Kidney glomerular epithelial cell (primary cell): ENCODE measurements at places on chromosomes 6 and 20.

DNA sequence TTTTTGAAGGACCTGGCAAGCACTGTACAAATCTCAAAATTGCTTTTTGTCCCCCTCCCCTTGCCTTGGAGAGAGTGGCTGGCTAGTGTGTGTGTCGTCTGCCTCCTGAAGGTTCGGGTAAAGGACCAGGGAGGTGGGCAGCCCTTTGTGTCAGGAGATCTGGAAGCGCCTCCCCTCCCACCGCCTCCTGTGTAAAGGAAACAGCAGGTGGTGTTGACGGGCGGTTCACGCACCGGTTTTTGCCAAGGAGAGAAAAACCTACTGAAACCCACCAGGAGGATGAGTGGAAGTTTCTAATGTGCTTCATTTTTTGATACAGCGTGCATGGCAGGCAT is 1.2 kb downstream of the ENTPD6 start:
- no peak for DNase-seq

GRCh38 chr20:52896348-52896747 is 75.8 kb upstream of the TSHZ2 start:
- DNase-seq, result no peak

- DNase-seq, result no peak
These were observed 107.5 kb upstream of the PRSS16 start for GRCh38 chr6:27139756-27140579.

GRCh38 chr6:12359036-12359435 is 68.9 kb downstream of the EDN1 start:
- no peak for DNase-seq

- DNase-seq, result peak; percentile 92
These were observed 34.1 kb upstream of the TBC1D7 start for GRCh38 chr6:13362412-13362811.

DNA sequence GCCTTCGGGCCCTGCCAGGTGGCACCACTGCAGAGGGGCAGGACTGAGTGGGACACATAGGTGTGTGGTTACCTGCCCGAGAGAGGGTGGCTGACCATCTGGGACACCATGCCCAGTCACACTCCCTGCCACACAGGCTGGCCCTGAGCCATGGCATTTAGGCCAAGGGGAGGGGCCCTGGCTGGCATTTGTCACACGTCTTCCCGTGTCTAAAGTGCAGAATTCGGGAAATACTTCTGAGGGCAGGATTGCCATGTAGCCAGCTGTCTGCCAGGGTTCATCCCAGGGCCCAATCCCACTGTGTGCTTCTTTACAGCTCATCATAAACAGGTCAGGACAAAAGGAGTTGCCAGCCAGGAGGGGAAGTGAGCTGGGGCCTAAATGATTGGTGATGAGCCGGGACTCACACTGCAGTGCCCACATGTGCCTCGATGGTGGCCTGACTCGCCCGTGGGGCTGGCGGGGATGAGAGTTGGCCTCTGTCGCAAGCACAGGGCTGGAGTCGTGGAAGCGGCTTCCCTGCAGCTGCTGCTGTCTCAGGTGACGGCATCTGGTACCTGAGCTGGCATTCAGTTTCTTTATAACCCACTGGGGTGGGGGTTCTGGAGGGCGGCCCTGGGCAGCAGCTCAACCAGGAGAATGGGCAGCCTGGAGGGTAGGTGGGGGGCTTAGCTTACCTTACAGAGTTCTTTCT is 5.9 kb upstream of the UNC93A start:
- DNase-seq, result no peak

DNA sequence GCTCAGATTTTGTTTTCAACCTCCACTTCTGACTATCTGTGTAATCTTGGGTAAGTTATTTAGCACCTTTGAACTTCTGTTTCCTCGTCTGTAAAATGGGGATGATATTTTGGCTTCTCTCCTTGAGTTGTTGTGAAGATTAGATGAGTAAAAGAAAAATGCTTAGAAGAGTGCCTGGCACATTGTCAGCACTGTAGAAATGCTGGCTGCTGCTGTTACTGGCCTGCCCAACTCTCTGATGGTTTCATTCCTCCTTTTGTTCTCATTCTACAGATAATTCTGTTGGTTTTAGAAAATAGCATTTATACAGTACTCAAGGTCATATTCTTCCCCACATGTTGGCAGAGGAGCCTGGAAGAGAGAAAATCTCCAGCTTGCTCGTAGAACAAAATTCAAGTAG is 547.2 kb upstream of the JAG1 start:
- DNase-seq, result no peak

DNA sequence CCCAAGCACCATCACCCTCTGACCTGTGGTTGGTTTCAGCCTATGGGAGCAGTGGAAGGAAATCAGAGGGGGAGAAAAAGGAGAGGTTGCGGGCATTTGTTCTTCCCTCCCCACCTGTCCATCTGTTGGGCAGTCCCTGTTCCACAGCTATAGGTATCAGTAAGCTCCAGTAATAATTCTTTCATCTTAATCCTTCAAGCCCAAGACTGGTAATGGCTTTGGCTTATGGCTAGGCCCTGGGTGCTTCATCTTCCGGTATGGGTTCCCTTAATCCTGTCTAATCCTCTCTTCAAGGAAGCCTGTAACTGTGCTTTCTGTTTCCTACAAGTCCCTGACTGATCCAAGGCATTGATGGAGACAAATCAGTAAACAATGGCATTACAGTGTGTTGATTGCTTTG is 42.2 kb upstream of the STK35 start:
- no peak for DNase-seq

DNA sequence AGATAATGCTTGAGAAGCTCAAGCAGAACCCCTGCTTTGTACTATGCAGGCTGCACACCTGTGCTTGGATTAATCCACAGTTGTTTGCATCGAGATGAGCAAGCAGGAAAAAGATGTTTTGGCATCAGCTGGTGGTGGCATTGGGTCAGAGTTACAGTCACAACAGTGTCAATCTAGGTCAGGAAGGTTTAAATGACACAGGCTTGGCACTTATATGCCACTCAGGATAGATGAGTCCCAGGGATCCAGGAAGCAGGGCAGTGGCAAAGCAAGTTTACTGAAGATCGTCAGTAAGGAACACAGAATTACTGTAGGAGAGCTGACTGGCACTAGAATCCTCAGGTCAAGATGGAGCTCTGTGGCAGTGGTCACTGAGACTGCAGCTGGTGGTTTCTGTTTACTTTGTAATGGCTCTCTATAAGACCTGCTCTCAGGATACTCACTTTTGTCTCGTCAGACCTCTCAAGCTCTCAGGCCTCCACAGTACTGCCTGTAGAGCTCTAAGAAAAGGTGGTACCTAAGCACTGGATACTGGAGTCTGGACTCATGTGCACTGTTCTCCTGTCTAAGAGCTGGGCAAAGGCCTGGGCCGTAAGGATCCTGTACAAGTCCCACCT is 110.1 kb upstream of the HS3ST5 start:
- DNase-seq, result no peak

DNA sequence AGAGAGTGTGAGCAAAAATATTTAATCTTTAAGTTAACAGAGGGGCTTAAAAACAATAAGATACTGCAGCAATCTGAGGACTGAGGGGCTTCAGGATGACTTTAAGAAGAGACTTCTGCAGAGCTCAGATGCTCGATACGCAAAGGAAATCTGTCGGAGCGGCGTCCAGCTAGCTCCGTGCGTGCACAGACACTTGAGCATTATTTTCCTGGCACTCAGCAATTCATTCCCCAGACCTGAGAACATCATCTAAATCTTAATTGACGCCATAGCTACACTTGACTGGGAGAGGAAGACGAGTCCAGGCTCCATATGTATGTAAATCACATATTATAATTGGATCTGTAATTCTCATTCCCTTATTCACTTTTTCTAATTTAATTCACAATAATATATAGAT is 228.2 kb downstream of the SOD2 start:
- no peak for DNase-seq

DNA sequence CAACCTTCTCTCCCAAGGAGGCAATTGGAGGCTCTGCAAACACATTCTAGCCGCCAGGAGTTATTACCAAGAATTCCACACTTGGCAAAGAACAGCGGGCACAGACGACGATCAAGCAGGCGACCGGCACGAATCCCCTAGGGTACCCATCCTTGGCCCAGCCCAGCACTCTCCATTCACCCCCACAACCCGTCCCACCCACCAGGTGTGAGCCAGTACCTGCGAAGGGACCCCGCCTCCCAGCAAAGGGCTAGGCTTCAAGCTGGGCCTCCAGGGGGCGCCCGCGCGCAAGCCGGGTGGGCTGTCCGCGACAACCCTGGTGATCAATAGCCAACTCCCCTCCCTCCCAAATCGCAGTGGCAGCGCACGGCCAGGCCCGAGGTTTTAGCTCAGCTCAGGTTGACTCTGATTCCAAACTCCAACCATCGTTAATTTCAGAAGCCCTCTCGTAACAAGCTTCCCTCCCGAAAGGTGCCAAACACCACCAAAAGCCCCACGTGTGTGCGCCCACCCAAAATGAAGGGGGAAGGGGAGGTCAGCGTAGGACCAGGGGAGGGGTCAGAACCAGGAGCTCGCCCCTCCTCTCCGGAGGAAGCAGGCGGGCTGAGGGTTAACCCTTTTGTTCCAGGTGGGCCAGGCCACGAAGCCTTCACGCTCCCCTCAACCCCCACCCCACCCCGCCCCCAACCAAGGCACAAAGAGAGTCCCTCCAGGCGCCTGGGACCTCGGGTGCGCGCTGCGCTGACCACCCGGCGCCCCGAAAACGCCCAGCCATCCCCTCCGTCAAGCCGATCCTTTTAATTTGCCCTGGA is 2.1 kb downstream of the SALL4 start:
- DNase-seq, result peak; percentile 7
